ENCODE measurements at places on chromosomes 4 and X.

DNA sequence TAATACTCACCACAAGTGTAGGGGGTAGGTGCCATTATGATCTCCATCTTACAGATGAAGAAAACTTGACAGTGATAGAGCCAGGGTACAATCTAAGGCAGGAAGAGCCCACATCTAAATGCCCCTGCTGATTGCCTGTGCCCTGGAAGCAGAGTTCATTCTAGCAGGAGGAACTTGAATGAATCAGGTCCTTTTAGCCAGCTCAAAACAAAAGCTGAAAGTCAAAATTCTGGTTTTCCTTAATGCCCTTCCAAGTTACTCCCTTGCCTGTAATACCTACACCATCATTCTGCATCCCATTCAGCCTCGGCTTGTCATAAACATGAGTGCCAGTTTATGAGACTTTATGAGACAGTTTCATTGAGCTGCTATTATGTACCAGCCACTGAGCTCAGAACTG is 89.6 kb downstream of the SCD5 start:
- no peak for DNase-seq

DNA sequence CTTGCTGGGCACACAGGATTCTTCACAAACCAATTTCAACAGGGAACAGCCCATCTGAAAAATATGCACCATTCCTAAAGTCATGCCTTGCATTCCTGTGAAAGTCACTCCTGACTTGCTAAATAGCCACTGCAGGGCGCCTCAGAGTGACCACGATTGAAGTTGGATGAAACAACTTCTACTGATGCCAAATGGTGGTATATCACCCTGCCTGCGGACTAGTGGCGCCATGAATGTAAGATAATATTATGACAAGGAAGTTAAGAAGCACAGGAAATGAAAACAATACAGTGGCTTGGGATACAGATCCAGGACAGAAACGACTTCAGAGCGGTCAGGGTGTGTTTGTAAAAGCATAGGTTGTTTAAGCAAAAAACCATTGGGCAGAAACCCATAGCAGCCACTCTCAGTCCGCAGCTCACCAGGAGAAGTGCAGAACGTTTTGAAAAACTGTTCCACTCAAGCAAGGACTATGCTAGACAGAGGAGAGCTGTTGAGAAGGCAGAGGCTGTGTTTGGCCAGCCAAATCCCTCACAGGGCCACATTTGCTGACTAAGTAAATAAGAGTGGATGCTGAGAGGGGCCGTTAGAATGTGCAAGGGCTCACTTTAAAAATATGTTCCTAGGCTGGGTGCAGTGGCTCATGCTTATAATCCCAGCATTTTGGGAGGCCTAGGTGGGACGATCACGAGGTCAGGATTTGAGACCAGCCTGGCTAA is 250.4 kb downstream of the PTTG2 start:
- no peak for DNase-seq

DNA sequence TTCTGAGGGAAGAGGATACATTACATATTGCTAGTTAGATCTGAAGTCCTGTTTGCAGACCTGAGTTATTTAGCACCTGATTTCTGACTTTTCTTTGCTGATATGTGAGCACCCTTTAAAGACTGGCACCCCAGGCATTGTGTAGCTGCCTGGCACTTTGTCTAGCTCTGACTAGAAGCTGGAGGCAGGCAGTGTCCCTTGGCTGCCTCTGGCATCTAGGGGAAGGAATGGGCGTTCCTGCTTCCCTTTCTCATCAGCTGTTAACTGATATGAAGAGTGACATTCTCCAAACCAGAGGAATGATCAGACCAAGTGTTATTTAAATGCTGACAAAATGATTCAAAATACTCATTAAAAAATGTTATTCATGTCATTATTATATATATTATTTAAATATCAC is 30.3 kb upstream of the SHISA3 start:
- no peak for DNase-seq

DNA sequence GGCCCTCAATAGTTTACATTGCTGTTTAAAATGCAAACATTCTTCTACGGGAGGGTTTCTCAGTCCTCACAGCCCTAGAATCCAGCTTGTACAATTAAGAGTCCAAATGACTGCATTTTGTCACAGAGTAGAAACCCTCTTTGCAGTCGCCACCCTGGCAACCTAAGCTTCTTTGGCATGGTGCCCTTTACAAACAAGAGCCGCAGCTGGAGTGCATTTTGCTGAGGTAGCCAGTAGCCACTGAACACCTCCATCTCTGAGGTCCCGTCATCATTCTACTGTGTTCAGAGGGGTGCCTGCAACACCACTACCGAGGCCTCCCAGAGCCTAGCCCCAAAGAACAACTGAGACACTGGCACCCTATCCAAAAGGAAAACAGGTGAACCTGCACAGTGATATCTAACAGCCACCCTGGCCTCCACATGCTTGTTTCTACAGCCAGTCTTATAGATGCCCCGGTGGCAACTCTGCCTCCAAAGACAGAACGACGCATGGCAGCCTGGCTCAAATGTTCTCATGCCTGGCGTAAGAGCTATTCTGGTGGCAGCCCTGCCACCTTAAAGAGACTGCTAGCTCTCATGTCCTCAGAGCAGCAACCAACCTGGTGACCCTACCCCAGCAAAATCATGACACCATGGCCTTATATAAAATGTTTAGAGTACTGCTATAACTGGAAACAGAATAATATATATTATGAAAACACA is 801.9 kb downstream of the TECRL start:
- no peak for DNase-seq

GRCh38 chrX:16827225-16827624 is 41.0 kb downstream of the TXLNG start:
- no peak for DNase-seq

GRCh38 chr4:42643685-42644084 is 13.2 kb downstream of the ATP8A1 start:
- no peak for DNase-seq

DNA sequence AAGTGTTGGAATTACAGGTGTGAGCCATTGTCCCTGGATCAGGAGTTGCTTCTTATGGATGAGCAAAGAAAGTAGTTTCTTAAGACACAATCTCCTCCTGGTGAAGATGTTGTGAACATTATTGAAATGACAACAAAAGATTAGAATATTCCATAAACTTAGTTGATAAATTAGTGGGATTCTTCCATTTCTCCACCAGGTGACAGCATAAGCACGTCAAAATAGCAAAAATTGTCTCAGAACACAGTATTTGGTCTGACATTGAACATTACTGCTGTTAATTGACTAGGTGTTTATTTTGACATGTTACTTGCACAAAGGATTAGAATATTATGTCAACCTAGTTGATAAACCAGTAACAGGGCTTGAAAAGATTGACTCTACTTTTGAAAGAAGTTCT is 21.6 kb downstream of the CLDN34 start:
- peak; percentile 55 for DNase-seq

- DNase-seq: no peak
These were observed 43.3 kb downstream of the FGFBP1 start for GRCh38 chr4:15894921-15895916.

DNA sequence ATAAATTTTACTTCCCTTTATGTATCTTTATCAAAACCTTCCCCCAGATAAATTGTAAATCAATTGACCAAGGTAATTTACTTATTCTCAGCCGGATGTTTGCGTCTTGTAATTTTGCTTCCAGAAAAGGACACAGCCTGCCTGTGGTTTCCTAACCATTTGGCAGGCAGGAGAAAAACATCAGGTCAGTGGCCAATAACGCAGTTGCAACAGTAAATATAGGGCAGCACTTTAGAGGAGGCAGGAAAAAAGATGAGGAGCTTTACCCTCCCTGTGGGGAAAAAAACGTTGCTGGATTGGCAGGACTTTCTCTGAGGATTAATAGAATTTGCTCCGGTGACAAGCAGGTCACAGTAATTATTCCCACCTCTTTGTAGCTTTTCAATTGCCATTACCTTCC is 2618.1 kb downstream of the ARAP2 start:
- DNase-seq: no peak

DNA sequence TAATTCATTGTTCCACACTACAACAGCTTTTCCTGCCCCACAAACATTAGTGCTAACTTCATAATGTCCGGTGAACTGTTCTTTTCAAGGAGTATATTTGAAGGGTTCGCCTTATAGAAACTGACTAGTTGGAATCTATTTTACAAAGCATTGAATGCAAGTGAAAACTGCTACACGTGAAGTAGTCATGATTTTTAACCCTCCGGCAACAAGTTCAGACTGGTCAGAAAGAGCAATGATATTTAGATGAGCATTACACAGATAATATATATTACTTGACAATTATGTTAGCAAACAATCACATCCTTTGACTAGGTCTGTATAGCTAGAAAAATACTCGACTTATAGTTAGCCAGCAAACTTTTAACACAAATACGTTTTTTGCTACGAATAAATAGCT is 1.7 kb upstream of the SLAIN2 start:
- no peak for DNase-seq

DNA sequence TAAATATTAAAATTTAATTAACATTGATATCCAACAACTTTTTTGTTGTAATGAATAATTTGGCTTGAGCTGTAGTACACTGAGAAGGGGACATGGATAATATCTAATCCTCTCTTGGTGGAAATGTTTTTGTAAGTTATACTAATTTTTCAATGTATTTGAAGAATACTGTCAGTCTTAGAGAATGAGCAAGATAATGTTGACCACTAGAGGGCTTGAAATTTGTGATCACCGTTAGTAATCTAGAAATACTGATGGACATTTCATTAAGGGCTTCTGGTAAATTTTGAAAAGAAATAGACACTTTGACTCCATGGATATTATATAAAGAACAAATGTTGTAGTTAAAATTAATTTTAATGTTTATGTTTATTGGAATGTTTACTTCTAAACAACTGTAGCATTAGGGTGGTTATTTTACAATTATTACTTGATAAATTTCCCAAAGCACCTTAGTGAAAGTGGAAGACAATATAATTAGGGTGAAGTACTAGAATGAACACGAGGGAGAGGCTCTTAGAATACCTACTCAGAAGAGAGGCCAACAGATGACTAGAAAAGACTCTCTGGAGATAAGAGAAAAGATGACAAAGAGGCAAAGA is 20.0 kb upstream of the CAMK2D start:
- DNase-seq: peak; percentile 58

DNA sequence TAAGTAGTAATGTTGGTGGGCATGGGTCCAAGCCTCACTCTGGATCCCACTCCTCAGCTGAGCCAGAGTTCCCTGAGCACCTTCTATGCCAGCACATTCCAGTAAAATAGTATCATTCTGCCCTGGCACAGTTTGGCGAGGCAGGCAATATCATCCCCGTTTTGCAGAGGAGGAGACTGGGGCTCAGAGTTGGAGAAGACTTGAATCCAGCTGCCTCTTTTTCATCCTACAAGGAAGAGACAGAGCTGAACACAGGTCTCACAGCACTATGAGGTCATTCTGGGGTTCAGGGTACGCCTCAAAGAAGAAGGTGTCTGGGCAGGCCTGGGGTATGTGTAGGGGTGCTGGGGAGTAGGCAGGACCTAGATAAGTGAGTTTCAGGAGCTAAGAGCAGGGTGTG is 103.9 kb upstream of the STX18 start:
- DNase-seq: no peak

DNA sequence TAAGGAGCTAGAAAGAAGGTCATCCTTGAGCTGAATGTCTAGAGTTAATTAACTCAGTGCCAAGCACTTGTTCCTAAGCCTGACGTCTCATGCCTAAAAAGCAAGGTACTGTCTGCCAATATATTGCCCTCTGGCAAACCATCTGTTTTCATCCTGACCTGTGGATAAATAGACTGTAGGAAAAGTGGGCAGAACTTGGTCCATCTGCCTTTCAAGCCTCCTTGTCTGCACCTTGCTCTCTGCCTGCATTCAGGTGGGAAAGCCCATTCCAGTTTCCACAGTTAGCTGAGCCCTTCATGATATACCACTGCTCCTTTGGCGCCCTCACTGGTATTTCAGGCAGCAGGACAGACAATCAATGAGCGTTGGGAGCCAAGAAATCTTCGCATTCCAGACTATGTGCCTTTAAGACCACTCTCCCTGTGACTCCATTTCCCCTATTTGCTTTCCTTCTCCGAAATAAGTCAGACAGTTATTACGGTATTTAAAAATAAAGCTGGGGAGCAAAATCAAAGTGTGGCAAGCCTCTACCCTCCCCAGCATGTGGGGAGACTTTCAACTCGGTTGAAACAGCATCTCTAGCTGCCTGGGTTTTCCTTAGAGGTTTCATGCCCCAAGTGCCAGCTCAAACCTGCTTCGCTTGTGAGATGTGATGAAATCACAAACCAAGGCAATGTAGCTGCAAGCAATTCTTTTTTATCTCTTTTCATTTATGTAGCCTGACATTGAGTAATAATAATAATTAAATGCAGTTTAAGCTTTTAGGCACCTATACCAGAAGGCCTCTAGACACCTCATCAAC is 2.5 kb upstream of the CCDC149 start:
- DNase-seq: no peak

DNA sequence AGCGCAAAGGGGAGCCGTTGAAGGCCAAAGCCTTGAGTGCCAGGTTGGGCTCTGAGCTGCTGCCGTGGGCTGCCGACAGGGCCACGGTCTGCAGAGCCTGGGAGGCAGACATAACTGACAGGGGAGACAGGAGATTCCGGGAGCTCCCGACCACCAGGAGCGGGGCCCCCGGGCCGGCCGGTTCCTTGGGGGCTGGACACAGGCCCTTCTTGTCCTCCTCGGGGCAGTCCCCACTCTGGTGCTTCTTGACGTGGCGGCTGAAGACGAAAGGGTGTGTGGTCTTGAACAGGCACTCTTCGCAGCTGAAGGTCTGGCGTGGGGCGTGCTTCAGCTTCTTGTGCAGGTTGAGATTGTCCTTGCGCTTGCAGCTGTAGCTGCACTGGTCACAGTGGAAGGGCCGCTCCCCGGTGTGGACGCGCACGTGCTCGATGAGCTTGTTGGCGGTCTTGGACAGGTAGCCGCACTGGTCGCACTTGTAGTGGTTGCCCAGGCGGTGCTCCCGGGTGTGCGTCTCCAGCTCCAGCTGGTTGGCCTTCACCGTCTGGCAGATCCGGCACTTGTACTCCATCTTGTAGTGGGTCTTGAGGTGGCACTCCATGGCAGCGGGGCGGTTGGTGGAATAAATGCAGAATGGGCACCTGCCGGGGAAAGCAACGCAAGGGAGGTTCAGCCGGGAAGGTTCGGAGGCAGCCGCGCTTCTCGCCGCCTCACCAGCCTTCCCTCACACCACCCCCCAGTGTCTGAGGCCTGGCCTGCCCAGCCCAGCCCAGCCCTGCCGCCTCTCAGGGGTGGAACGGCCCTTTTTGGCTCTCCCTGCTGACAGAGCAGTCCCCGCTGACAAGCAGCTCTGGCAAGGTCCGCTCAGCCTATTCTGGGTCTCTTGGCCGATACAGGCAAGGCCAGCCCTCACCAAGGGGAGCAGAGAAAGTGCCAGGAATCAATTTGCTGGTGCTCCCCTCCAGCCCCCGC is 81.3 kb downstream of the C4orf51 start:
- DNase-seq: no peak

- peak; percentile 45 for DNase-seq
These were observed 601 bp downstream of the INPP4B start for GRCh38 chr4:142845293-142846107.

GRCh38 chrX:151722241-151722846 is 6.5 kb downstream of the FATE1 start:
- DNase-seq: no peak

- DNase-seq: no peak
These were observed 123.3 kb downstream of the KDM6A start for GRCh38 chrX:44996277-44996676.

- DNase-seq: no peak
These were observed 110.1 kb downstream of the PJA1 start for GRCh38 chrX:69055193-69055592.
